ENCODE measurements at places on chromosomes 1 and 21.

DNA sequence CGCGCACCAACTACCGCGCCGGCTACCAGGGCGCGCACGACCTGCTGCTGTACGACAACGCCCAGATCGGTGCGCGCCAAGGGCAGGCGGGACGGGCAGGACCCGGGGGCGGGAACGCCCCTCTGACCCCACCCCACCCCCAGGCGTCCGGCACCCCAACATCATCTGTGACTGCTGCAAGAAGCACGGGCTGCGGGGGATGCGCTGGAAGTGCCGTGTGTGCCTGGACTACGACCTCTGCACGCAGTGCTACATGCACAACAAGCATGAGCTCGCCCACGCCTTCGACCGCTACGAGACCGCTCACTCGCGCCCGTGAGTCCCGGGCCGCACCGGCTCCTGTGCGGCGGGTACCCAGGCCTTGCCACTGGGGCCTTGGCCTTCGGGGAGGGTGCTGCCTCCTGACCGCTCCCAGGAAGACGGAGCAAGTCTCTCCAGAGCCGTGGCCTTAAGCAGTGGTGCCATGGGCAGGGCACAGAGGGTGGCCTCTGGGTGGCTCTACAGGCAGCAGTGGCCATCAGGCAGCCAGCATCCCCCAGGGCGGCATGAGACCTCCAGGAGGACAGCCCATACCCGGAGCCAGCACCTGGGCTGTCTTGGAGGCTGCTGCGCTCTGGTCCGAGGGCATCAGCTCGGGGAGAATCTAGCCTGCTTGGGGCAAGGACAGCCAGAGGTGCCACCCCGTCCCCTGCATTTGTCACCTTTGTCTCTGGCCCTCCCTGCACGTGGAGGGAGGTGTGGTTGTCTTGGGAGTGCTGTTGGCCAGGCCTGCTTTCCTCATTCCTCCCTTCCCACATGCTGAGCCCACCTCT is 8.1 kb upstream of the MMP23B start:
- DNase-seq, result no peak

- no peak for DNase-seq
These were observed 387.9 kb downstream of the MATN1 start for GRCh38 chr1:30335389-30335996.

DNA sequence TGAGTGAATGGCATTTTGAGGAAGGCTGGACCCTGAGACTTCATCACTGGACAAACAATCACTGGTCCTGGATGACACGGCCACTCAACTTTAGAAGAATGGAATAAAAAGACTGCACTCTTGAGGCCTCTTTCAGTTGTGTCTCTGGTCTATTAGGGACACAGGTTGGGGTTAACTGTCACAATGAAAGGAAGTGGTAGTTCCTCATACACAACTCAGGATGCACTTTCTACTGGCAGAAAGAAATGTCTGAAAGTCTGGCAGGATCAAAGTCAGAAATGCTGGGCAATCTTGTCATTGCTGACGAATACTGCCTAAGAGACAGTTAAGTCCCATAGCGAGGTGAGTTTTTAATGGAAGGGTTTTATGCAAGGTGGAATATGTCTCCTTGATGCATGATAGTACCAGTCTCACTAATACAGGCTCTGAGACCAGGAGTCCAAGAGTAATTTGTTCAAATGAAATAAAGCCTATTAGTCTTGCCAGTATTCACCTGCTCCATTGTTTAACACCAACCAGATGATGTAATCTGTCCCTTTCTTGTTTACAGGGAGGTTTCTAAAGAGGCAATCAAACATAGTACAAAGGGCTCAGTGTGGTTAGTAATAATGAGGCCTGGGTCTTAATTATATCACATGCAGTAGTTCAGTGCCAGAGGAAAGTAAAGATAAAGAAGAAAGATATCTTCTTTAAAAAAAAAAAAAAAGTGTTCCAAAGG is 11.2 kb upstream of the RRP15 start:
- DNase-seq, result no peak

GRCh38 chr21:25916226-25916625 is 181.5 kb downstream of the GABPA start:
- DNase-seq, result no peak

DNA sequence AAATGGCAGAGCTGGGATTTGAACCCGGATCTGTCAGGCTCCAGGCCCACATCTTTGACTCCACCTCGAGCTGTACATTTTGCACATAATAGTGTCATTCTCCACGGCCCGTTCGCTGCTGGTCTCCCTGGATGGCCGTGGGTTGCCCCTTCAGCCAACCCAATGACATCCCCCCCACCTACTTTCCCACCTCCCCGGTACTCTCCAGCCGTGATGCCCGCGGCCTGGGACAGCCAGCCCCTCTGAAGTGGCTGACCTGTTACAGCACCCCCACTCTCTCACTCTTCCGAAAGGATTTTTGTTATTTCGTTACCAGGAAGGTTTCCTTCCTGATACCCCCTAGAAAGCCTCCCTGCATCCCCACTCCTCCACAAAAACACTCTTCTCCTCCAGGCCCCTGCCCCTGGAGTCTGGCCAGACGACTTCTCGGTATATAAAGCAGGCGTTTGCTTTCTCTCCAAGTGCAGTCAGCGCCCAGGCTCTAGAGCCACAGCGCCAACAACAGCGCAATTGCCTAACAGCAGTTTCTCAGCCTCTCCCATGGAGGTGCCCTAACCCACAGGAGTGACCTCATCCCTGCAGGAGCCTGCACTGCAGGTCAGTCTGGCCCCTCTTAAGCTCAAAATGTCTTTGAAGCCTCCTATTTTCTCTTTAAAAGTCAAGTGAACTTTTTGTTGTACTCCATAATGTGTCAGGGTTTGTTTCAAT is 14.5 kb upstream of the GJB5 start:
- no peak for DNase-seq

- DNase-seq, result no peak
These were observed 3.4 kb downstream of the LINGO4 start for GRCh38 chr1:151801846-151802245.

DNA sequence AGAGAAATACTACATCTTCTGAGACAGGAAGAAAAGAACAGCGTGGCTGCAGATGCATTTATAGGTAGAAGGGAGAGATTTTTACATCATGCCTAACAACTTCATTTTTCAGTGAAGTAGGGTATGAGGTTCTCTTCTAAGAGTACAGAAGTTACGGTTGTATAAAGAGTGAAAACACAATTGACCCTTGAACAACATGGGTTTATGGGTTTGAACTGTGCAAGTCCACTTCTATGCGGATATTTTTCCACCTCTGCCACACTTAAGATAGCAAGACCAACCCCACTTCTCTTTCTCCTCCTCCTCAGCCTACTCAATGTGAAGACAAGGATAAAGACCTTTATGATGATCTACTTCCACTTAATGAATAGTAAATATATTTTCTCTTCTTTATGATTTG is 64.5 kb downstream of the RPAP2 start:
- DNase-seq, result no peak

GRCh38 chr1:183859119-183859518 is 54.2 kb downstream of the RGL1 start:
- DNase-seq, result no peak

- DNase-seq, result no peak
These were observed 51.8 kb upstream of the GFI1 start for GRCh38 chr1:92538413-92539061.

GRCh38 chr1:85707267-85707989 is 805 bp downstream of the ZNHIT6 start:
- DNase-seq, result no peak

- DNase-seq, result no peak
These were observed 36.9 kb upstream of the ST6GALNAC5 start for GRCh38 chr1:76830373-76830772.

DNA sequence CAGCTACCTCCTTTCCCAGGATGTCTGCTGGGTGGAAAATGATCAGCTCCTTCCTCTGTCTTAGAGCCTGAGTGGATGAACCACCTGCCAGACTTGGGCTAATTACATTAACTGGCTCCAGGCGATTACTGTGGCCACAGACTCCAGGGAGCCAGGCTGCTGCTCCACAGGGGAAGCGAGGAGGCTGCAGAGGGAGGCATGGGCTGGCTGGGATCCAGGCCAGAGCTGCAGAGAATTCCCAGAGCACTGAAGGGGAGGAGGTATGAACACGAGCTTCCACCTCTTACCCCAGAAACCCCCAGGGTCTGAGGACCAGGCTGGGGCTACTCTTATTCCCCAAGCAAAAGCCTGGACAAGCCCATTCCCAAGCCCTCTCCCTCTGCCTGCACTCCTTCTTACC is 136.0 kb upstream of the KLHDC7A start:
- DNase-seq, result no peak

- DNase-seq, result no peak
These were observed 1.3 kb downstream of the EFCAB14 start for GRCh38 chr1:46717654-46718053.

DNA sequence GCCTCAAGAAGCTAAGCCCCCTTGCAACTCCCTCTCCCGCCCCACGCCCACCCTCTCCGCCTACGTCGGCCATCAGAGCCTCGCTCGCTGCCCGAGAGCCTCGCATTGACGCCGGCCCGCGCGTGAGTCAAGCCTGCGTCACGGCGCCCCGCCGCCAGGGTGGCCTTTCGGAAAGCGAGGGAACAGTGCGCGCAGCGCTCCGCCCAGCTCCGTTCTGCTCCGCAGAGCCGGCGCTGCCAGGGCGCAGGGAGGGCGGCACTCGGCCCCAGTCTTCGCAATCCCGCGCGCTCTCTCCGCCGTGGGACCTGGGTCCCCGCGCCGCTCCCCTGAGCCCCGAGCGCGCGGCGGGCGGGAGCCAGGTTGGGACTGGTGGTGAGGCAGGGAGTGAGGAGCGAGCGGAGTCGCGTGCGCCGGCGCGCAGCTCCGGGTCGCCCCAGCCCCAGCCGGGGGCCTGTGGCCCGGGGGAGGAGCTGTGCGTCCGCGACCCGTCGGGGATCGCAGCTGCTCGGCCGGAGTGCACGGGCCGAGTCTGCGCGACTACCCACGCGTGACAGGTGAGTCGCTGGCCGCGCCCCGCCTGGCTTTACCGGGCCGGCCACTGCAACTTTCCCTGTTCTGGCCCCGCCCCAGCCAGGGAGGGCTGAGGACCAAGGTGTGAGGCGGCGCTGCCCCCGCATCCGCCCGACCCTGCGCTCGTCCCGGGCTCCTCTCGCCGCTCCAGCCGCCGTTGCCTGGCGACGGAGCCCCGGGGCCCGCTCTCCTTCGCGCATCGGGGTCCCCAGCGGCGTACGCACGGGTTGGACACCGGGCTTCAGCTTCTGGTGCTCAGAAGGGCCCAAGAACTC is at the start of gene SLC6A17:
Gene SLC6A17 (plus strand): TSS at position 165 of the 845 bp plus-strand sequence. CDS start 16,436 bp downstream, outside the sequence.
- no peak for DNase-seq

DNA sequence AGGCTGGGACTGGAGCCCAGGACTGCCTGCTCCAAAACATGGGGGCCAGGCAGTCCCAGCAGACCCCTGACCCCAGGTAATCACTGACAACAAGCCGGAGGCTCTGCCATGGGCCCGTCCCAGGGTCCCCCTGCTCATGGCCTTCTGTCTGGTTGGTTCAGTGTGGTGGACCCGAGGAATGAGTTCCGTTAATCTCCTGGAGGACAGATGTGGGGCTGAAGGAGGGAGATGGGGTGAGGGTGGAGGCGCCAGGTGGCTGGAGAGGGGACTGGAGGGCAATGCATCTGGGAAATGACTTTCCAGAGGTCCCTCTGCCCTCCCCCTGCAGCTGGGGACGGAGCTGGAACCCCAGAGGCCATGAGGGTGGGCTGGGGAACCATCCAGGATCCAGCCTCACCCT is 103.2 kb downstream of the EBNA1BP2 start:
- DNase-seq, result no peak

DNA sequence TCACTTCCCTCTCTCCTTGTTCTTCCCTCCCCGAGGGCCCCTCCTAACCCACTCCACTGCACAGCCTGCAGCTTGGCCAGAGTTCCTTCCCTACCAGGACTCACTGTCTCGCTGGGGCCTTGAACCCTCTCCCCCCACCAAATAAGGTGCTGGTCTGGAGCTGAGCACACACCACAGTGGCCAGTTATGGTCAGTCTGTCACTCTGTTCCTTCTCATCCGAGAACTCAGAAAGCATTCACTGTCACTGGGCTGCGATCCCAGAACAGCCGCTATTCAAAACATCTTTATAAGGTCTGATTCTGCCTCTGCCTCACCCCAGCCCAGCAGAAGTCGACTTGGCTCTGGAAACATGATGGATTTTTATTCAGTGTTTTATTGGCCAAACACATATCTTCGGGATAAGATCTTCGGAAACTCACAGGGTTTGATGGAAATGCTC is 19.8 kb upstream of the LBR start:
- DNase-seq, result no peak

DNA sequence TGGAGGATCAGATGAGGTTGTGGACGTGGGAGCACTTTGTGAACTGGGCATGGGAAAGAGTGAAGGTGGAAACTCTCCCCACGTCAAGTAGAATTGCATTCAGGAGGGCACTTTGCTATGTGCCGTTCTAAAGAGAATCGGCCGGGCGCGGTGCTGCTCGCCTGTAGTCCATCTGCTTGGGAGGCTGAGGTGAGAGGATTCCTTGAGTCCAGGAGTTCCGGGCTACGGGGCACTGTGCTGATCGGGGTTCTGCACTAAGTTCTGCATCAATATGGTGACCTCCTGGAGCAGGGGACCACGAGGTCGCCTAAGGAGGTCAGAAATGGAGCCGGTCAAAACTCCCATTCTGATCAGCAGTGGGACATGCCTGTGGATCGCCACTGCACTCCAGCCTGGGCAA is 141.9 kb downstream of the PEX14 start:
- DNase-seq, result no peak

DNA sequence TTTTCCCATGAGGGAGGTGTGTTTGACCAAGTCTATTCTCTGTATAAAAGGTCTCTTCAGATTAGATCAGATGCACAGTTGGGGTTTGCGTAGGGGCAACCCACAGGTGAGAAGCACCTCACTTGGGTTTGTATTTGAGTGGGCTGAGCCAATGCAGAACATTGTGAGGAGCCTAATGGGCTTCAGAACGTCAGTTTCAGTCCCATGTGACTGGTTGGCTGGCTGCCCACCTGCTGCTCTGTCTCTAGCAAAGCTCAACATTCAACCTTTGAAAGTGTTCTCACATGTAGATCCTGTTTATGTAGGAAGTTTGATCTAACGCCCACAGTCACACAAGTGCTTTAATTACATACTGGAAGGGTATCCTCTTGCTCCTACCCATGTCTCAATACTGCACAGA is 105.5 kb downstream of the FASLG start:
- no peak for DNase-seq

GRCh38 chr21:38159355-38159754 is 97.4 kb upstream of the KCNJ15 start:
- peak; percentile 15 for DNase-seq

DNA sequence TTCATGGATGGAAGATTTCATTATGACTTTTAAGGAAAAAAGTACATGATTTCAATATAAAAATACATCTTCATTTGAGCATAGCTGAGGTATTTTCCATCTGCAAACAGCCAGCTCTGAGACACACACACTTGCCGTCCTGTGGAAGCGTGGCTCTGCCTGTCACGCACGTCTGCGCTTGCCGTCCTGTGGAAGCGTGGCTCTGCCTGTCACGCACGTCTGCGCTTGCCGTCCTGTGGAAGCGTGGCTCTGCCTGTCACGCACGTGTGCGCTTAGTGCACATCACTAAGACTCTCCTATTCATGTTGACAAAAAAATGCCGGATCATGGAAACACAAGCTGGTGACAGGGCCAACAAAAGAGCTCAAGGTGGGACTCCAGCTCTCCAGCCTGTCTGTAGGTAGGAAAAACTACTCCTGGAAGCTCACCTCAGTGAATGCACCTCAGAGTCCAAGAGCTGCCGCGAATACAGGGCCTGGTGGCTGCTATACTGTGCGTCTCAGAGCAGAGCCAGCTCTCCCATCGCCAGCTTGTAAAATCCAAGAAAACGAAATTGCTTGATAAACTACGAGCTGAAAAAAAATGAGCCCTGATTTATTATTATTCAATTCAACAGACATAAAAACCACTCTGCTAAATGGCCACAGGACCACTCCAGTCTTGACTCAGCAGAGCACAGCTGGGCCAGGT is 69.3 kb downstream of the SLC37A1 start:
- no peak for DNase-seq

- DNase-seq, result peak; percentile 63
These were observed 40.0 kb upstream of the MAGOH start for GRCh38 chr1:53278298-53278725.

Data from stimulated activated CD4-positive, alpha-beta T cell treated with anti-CD3 and anti-CD28 coated beads, Interleukin-1b, Interleukin-23, amount 100 ng/mL, for 1 hour (primary cell).